ENCODE measurements at places on chromosomes 3 and 15. TPM values are rescaled to one million over a fixed set of nuclear protein-coding genes. Genes with fewer than 3 reads are reported as not detected.

DNA sequence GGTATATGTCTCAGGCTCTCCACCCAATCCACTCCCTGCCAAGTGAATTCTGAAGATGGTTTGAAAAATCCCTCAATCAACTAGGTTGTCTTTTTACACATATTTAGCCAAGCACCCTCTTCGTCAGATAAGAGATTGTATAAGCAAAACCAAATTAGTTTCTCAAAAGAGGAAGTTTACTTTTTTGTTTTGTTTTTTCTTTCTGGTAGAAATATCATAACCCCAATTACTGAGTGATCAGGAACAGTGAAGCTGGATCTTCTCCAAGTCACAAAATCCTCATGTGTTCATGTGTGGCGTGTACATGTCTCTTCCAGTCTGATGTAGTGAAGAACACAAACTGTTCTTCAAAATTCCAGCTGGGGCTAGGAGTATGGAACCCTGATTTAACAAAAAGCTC, 180.6 kb downstream of the FOXP1 start:
- DNase-seq = no peak

GRCh38 chr15:83685916-83686332, 32.0 kb downstream of the ADAMTSL3 start:
- no peak for DNase-seq

GRCh38 chr3:126538966-126539365, 15.0 kb downstream of the CHST13 start:
- no peak for DNase-seq

DNA sequence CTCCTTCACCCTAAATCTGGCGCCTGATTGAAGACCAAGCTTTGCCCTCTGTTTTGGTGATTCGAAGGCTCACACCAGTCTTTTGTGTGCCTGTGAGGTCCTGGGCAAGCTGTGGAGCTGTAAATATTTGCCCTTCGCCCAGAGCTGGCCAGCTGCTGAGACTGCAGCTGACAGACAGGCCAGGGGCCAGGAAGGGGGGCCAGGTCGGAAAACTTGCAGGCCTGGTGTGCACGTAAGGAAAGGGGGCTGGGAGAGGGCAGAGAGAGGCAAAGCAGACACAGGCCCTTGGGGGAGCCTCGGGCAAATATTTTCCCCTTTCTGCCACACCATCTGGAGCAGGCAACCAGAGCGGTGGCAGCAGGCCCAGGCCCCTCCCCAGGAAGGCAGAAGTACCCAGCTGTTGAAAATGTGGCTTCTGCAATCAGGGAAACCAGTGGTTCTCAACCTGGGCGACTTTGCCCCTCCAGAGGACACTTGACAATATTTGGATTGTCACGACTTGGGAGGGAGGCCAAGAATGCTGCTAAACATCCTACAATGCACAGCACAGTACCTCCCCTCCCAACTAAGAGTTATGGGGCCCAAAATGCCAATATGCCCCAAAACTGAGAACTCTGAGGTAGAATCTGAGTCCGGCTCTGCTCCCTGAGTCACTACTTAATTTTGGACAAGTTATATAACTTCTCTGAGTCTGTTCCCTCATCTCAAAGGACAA, 2.5 kb downstream of the PDZRN3 start:
- DNase-seq = no peak

- no peak for DNase-seq
These were observed 975.5 kb upstream of the CFAP20DC start for GRCh38 chr3:60025096-60026050.

DNA sequence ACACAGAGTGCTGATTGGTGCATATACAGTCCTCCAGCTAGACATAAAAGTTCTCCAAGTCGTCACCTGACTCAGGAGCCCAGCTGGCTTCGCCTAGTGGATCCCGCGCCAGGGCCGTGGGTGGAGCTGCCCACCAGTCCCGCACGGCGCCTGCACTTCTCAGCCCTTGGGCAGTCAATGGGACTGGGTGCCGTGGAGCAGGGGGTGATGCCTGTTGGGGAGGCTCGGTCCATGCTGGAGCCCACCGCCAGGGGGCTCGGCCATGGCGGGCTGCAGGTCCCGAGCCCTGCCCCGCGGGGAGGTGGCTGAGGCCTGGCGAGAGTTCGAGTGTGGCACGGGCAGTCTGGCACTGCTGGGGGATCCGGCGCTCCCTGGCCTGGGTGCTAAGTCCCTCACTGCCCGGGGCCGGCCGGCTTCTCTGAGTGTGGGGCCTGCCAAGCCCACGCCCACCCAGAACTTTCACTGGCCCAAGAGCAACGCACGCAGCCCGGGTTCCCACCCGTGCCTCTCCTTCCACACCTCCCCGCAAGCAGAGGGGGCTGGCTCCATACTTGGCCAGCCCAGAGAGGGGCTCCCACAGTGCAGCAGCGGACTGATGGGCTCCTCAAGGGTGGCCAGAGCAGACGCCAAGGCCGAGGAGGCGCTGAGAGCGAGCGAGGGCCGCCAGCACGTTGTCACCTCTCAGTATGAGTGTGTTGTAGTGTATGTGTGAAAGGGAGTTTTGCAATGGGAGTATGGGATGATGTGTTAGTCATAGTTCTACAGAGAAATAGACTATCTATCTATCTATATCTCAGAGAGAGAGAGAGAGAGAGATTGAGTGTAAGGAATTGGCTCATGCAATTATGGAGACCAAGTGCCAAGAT, 69.0 kb downstream of the UBE2E2 start:
- no peak for DNase-seq

DNA sequence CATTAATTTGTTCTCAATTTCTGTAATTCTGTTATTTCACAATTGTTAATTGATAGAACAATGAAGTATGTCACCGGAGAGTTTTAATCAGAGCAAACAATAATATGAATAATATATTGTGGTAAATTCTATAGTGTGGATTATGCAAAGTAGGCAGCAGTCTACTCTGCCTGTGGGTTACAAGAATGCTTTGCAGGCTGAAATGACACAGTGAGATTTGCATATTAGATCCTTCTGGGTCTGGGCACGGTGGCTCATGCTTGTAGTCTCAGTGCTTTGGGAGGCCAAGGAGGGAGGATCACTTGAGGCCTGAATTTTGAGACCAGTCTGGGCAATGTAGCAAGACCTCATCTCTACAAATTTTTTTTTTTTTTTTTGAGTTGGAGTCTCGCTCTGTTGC, 12.5 kb downstream of the COPG1 start:
- DNase-seq = no peak

Gene CIB1
- 38.1 TPM for total RNA-seq
